ENCODE measurements at places on chromosomes 11 and 22.

DNA sequence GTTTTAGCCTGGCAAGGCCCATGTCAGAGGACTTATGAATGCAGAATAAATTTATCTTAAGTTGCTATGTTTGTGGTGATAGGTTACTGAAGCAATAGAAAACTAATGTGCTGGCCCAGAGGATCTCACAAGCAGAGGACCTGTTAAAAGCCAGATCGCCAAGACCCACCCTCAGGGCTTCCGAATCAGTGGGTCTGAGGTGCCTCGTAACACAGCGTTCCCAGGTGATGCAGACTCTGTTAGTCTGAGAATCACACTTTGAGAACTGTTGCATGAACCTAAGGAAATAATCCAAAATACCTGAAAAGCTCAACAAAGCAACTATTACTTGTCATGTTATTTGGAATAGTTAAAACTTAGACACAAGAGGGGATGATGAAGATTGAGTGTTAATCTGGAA lies 6.7 kb upstream of the SCARF2 start:
- DNase-seq = no peak

- no peak for DNase-seq
Observed at GRCh38 chr22:33584152-33584551, 336.1 kb downstream of the LARGE1 start.

- DNase-seq = no peak
Observed at GRCh38 chr22:28769394-28770085, 3.0 kb upstream of the CCDC117 start.

- no peak for DNase-seq
Observed at GRCh38 chr11:85663080-85663752, 1.7 kb downstream of the CREBZF start.

- DNase-seq = no peak
Observed at GRCh38 chr11:2994336-2994730, 2.2 kb upstream of the NAP1L4 start.

DNA sequence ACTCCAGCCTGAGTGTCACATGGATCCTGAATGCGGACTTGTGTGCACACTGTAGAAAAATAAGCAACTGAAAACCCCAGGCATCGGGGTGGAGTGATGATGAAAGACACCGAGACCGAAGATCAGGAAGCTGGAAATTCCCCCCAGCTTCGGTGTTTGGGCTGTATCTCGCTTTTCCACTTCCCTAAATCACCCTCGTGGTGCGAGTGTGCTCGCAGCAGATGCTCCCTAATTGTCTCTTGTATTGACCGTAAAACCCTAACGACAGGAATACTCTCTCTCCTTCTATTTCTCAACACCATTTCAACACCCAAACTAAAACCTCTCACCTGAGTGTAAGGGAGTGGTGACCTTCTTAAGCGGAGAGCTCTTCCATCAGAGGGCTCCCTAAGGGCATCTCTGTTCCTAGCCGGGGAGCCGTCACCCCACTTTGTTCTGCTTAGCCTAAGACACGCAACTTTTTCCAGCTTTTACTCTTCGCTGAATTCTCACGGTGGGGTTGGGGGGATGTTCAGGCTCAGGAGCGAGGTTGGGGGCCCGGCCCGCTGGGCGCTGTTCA lies 635 bp upstream of the GRK3 start:
- DNase-seq = no peak

GRCh38 chr11:112477152-112477551 lies 216.5 kb upstream of the PLET1 start:
- DNase-seq = no peak

DNA sequence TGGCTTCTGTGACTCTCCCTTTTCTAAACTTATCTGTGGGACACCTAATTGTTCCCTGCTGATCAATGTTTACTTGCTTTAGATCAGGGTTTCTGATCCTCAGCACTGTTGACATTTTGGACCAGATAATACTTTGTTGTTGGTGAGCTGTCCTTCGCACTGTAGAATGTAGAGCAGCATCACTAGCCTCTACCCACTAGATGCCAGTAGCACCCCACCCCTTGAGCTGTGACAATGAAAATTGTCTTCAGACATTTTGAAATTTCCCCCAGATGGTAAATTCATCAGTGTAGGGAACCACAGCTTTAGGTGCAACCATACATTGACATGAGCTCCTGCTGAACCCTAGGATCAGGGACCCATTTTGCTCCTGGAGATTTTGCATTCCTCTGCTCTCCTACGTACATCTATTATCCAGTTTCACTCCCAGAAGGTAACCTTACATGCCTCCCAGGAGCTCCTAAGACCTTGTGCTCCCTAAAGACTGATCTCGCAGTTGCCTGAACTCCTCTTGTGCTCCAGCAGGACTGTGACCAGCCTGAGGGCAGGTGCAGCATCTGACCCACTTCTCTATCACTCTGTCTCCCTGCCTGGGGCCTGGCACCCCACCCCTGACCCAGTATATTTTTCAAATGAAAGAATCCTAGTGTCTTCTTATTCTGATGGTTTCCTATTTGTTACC lies 107.8 kb downstream of the FAR1 start:
- no peak for DNase-seq

GRCh38 chr11:2472428-2473186 lies 27.8 kb downstream of the KCNQ1 start:
- DNase-seq = no peak

GRCh38 chr11:94271885-94272372 lies 32.5 kb upstream of the IZUMO1R start:
- no peak for DNase-seq

GRCh38 chr11:64078905-64079304 lies 43.2 kb downstream of the FLRT1 start:
- no peak for DNase-seq

- DNase-seq = no peak
Observed at GRCh38 chr11:70351646-70352045, 46.7 kb upstream of the CTTN start.

GRCh38 chr11:132349811-132350733 lies 979.7 kb downstream of the NTM start:
- no peak for DNase-seq

DNA sequence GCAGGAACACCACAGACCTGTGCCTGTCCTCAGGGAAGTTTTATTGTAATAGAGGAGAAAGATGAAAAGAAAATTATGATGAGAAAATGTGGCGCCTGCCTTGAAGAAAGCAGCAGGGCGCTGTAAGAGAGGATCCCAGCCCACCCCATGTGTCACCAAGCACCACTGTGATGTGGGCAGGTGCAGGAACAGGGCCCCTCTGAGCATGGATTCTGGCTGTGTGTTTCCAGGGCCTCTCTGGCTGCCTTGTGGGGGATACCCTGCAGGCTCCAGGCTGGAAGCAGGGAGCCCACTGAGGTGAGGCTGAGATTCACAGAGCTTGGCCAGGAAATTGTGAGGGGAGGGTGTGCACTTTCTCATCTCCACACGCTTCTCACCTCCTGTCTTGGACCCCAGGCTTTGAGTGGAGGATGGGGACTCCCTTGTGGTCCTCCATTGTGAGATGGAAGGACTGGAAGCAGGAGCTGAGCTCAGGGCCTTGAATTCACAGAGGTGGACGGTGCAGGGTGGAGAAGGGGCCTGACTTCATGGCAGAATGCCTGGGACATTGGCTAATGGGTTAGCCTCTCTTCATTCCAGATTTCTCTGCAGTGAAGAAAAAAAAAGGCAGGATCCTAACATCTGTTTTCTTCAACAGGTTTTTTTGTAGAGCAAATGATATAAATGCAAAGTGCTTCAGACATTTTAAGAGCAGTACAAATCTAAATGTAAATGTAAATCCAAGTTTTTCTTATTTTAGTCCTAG lies 246.6 kb upstream of the B3GAT1 start:
- no peak for DNase-seq

DNA sequence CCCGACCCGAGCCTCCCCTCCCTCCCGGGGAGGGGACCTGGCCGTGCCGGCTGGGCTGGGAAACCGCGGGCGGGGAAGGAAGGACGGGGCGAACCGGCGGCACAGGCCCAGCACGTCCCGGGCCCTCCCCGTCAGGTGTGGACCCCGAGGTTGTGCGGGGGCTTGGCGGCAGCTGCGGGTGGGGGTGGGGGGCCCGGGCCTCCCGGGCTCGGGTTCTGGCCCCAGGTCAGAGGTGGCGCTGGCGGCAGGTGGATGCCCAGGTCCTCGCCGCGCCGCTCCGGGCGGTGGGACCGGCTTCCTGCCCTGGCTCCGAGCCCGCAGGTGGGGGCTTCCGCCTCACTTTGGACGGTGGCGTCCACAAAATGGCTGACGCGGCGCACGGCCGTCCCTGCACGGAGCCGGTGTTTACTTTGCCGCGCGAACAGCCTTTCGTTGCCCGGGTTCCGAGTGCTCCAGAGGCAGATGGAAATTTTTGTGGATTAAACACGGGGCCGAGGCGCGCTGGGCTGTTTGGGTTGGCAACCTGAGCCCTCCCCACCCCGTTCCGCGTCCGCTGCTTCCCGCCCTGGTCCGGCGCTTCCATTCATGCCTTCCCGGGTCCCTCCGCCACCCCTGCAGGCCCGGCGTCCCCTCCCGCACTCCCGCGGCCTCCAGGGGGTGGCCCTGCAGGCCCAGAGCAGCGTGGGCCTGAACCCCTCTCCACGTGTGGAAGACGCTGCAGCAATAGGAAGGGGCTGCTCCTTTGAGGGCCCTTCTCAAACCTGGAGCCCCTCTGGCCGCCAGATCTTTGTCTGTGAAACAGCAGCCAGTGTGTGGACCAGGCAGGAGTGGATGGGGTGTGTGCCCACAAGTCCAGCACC lies 92.0 kb upstream of the KCNQ1OT1 start:
- peak; percentile 10 for DNase-seq

- DNase-seq = no peak
Observed at GRCh38 chr22:45828841-45829240, 148.1 kb downstream of the WNT7B start.

GRCh38 chr11:107675902-107676301 lies 36.0 kb downstream of the SLN start:
- DNase-seq = no peak

GRCh38 chr22:45265535-45265934 lies 19.2 kb upstream of the UPK3A start:
- DNase-seq = no peak

DNA sequence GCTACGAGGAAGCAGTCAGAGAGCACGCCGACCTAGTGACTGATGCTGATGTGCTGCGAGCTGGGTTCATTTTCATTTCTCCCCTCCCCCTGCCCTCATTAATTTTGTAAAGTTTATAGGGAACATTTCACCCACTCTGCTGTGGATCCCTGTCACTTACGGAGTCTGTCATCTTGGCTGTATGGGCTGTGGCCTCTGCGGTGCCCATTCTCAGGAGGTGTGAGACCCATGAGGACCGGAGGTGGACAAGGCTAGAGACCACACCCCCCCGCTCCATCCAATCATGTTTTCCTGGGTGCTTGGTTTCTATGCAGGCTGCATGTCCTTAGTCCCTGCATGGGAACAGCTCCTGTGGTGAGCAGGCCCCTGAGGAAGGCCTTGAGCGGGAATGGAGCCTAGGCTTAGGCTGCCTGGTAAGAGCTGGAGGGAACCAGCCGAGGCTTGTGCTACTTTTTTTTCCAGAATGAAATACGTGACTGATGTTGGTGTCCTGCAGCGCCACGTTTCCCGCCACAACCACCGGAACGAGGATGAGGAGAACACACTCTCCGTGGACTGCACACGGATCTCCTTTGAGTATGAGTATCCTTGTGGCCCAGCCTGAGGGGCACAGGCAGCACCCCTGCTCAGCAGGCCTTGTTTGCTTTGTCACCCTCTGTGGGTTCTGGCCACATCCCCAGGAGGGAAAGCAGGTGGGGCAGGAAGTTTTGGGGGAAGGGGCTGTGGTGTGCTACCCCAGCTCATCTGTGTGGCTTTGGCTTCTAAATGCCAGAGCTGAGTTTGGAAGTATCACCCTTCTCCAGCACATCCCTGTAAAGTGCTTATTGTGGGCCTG lies 19.1 kb downstream of the CLDN5 start:
- DNase-seq = no peak

- no peak for DNase-seq
Observed at GRCh38 chr22:17109113-17109865, 11.9 kb downstream of the TMEM121B start.

GRCh38 chr11:69642913-69643632 lies 2.1 kb downstream of the CCND1 start:
- peak; percentile 62 for DNase-seq

- DNase-seq = no peak
Observed at GRCh38 chr11:61887839-61888494, 3.4 kb downstream of the FADS3 start.

DNA sequence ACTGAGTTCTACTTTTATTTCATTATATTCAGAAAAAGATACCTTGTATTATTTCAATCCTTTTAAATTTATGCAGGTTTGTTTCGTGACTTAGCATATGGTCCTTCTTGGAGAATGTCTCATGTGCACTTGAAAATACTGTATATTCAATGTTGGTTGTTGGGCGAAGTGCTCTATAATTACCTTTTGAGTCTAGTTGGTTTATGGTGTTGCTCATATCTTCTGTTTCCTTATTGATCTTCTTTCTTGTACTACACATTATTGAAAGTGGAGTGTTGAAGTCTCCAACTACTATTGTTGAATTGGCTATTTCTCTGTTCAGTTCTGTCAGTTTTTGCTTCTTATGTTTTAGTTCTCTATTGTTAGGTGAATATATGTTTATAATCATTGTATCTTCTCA lies 90.4 kb downstream of the KCNQ1OT1 start:
- no peak for DNase-seq

GRCh38 chr11:117424781-117425180 lies 97.1 kb downstream of the CEP164 start:
- DNase-seq = no peak

DNA sequence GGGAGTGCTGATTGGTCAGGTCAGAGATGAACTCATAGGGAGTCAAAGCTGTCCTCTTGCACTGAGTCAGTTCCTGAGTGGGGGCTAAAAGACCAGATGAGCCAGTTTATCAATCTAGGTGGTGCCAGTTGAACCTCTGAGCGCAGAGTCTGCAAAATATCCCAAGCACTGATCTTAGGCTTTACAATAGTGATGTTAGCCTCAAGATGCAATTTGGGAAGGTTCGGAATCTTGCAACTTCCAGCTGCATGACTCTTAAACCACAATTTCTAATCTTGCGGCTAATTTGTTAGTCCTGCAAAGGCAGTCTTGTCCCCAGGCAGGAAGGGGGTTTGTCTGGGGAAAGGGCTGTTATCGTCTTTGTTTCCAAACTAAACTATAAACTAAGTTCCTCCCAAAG lies 92.3 kb upstream of the PARVA start:
- no peak for DNase-seq

GRCh38 chr11:17597770-17598169 lies 50.7 kb downstream of the OTOG start:
- no peak for DNase-seq

DNA sequence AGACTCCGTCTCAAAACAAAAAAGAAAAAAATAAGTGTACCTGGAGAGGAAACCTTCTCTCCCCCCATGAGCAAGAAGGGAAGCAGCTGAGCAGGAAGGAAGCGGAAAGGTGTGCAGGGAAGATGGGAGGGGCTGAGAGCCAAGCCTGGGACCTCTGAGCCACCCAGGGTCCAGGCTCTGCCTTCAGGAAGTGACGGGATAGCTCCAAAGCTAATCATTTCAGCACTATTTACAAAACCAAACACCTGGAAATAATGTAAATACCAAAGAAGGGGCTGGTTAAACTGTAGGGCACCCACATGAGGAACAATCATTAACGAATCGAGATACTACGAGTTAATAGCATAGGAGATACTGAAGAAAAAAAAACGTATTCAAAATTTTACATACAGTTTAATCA lies 27.9 kb downstream of the ARRB1 start:
- no peak for DNase-seq
